ENCODE measurements at places on chromosomes 6 and 20. TPM values are rescaled to one million over a fixed set of nuclear protein-coding genes. Genes with fewer than 3 reads are reported as not detected.

Gene ANKRD66
- polyA plus RNA-seq: not detected

Gene ARFGEF3
- not detected for polyA plus RNA-seq

Gene LINC00237
- not detected for polyA plus RNA-seq

Gene UNC93A
- not detected for polyA plus RNA-seq

Gene SYCP2L
- not detected for polyA plus RNA-seq

Gene STMND1
- not detected for polyA plus RNA-seq

Gene IL17A
- polyA plus RNA-seq: 0.13 TPM

Gene ZDHHC14
- polyA plus RNA-seq: 1.9 TPM

Gene HSPA1L
- polyA plus RNA-seq: 4.4 TPM

Gene SCGN
- polyA plus RNA-seq: not detected

Gene GMNN
- polyA plus RNA-seq: 3.4 TPM

Gene WFDC10A
- not detected for polyA plus RNA-seq

Gene PRR18
- polyA plus RNA-seq: not detected

Gene RAD21L1
- polyA plus RNA-seq: not detected

Gene SLC32A1
- polyA plus RNA-seq: not detected

Gene HAO1
- not detected for polyA plus RNA-seq

Gene LRFN2
- 0.17 TPM for polyA plus RNA-seq

Gene RBBP8NL
- polyA plus RNA-seq: not detected

Gene SRMS
- polyA plus RNA-seq: not detected

Gene EFCAB8
- polyA plus RNA-seq: not detected

Gene DLK2
- polyA plus RNA-seq: 1.2 TPM

Gene CD24
- polyA plus RNA-seq: not detected

Gene APOM
- polyA plus RNA-seq: 4.9 TPM

Gene KIAA0408
- 1.8 TPM for polyA plus RNA-seq
